GM12891 (cell line): ENCODE measurements at places on chromosomes 7 and 10.

DNA sequence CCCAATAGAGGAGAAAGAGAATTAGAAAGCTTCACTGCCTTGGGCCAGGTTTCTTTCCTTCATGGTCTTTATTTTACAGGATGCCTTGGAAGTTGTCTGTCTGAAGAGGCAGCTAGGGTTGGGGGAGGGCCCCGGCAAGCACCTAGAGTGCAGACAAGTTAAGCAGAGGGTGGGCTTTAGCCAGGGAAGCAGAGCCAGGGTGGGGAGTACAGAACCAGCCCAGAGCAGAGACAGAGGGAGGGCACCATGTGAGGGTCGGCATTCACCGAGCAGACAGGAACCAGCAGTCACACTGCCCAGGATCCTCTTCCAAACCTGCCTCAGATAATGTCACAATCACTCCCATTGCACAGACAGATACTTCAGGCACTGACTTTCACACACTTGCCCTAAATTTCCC is 75.9 kb downstream of the ADARB2 start:
- DNase-seq: no peak

GRCh38 chr7:150442811-150443210 is 7.6 kb upstream of the GIMAP8 start:
- no peak for DNase-seq

- DNase-seq: no peak
Observed at GRCh38 chr7:107559864-107560263, 3.9 kb downstream of the COG5 start.

GRCh38 chr7:98687111-98687751 is 70.1 kb downstream of the NPTX2 start:
- no peak for DNase-seq

- DNase-seq: no peak
Observed at GRCh38 chr10:4885162-4885561, 59.2 kb downstream of the AKR1E2 start.

- no peak for DNase-seq
Observed at GRCh38 chr7:131104596-131105293, 222.9 kb upstream of the MKLN1 start.

DNA sequence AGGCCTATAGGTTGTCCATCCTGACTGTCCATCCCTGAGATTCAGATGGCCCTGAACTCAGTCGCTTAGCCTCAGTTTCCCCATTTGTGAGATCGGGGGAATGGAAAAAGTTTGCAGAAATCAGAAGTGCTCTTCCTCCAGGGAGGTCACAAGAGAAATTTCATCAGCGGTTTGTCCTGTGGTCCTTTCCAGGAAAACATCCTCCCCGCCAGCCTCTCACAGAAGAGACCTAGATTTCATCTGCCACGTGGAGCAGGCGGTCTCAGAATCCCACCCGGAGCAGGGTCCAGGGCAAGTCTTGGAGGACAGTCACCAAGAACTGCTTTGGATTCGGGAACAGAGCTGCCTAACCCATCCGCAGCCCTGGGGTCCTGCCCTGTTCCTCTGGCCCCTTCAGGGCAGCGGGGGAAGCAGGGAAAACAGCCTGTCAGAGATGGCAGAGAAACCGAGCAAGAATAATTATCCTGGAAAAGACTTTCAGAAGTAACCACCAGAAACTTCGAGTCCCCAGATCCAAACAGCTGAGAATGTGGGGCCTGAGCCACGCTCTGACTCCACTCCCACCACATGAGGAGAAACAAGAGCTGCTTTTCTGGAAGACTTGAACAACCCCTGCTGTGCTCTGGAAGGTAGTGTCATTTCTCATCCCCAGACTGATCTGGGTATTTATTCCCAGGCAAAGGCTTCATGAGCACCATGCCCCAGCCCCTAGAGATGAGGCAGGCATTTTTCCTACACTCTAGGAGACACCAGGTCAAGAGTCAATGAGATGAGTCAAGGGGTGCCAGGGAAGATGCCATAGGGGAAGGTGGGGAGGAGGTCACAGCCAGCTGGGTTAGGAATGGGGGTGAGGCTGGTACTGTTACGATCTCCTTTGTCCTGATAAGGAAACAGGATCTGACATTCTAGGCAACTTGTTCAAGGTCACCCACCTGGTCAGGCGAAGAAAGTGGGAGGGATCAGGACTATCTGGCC is 1.1 kb upstream of the TNS3 start:
- DNase-seq: no peak

DNA sequence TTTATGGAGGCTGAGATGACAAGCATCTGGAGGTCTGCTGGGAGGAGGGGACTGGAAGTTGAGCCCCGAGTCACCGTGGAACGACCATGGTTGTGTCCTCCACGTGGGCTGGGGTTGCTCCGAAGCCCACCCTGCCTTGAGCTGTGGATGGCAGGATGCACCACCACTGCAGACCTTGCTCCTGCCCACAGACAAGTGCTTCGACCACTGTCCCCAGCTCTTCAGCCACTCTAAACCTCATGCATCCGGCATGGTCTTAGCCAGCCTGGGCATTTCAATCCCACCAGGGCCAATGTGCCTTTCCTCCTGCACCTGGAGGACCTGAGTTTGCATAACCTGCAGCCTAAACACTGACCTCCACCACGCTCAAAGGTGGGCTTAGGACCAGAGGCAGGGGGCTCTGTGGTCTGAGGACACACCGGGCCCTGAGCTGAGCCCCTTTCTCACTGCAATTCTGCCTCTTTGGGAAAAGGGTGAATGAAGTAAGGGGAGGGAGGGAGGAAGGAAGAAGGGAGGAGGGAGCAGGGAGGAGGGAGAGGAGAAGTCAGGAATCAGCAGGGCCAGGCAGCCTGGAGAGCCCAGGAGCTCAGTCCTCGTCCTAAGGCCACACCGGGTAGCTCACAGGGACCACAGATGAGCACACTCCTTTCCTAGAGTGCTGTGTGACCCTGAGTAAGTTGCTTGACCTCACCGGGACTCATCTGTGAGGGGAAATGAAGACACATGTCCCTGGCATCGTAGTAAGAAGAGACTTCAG is 44.8 kb upstream of the DNAAF5 start:
- no peak for DNase-seq

DNA sequence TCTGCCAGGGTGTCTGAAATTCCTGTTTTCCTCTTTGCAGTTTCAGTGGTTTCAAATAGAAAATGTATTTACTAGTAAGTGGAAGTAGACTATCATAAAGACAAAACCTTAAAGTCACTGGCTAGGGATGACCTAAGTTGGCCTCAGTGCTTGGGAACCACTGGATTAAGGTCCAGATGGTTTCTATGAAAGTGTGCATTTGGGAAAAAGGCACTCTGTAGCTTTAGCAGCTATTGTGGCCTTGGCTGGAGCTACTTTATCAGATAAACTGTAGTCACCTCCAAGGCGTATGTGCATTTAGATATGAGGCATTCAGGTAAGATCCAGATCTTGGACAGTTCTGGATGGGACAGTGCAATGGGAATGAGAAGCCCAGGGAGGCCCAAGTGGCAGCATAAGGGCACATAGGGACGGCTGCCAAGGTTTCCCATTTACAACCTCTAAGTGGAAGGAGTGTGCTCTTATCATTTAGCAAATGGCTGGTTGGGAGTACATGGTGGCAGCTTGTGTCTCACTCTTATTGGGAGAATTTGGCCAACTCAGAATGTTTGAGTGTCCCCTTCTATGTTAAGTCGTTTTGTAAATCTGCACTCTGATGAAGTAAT is 185.6 kb downstream of the LRMDA start:
- DNase-seq: no peak
